ENCODE measurements at places on chromosomes 6 and 20.

DNA sequence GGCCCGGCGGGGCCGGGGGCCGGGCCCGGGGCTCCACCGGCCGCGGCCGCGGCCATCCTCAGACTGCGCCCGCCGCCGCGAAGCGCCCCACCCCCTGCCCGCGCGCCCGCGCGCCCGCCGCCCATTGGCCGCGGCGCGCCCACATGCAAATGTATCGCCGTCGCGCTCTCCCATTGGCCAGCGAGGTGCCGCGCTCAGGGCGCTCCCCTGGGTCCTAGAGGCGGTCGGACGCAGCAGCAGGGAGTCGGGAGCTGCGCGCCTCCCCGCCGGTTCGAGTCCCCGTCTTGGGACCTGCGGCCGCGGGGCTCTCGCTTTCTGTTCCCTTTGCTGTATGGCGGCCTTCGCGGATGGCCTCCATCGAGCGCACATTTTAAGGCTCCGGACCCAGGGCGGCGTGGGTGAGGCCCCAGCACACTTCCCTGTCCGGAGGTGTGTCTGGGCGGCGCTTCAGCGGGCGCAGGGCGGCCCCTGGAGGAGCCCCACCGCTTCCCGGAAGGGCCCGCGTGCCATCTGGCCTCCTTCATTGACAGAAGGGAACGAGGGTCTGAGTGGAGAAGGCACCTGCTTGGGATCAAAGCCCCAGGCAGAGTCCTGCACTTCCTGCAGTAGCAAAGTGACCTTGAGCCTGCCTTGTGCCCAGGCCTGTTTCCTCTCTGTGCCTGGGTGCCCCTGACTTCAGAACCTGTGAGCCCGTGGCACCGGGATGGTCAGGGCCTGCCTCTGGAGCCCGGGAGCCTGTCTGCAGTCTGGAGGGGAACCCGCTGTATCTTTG, at the start of gene CABLES2:
CABLES2 (minus strand) TSS at position 65 of the 772 bp plus-strand sequence; CDS start at position 56, 9 bp downstream.
- peak; percentile 77 for DNase-seq

DNA sequence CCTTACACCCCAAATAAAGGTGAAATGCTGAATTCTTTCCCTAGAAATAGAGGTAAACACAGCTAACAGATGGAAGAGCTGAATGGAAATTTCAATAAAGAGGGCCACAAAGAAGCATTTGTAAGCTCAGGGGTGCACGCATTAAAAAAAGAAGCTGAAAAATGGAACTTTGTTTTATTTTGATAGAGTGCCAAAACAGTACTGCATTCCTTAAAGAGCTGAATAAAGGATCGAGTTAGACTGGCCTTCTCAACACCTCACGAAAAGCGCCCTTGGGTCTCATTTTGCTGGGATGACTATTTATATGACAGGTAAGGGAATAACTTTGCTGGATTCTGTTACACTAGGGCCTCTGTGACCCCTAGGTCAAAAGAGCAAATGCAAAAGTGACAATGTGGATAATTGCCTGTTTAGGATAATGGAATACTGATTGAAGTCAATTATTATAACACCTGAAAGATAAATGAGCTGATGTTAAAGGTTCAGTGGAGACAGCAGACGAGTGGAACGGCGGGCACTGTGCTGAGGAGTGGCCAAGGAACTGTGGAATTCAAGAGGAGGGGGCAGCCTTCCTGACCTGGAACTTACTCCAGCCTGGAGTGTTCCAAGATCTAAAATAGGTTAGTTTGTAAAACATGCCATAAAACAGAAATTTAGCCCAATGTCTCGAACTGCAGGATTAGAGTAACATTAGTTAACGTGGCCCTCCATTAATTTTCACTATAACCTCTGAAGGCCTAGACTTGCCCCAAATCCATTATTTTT, 168.4 kb downstream of the FOXC1 start:
- no peak for DNase-seq

GRCh38 chr6:110448846-110449540, 27.4 kb downstream of the SLC22A16 start:
- no peak for DNase-seq

- no peak for DNase-seq
Observed at GRCh38 chr6:41284726-41285125, 1.8 kb downstream of the TREM1 start.

- no peak for DNase-seq
Observed at GRCh38 chr6:140252099-140252498, 877.7 kb upstream of the CITED2 start.

GRCh38 chr20:63519668-63520503, 679 bp upstream of the PPDPF start:
- DNase-seq = no peak

DNA sequence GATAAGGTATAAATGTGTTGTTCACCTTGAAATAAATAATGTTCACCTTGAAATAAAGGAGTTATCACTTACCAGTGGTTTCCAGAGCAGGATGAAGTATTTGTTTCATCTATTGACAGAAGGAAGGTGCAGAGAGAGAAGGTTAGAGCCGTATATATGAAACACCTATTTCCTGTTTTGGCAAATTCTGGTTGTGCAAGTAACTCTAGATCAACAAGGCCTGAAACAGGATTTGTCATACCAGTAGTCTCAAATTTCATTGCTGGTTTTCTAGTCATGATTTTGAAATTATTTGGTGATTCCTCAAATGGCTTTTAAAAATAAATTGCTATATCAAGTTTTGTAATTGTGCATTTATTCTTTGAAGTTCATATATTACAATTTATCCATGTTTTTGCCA, at the start of gene CRISP3:
CRISP3 (minus strand) TSS at position 130 of the 400 bp plus-strand sequence; CDS start at position 109, 21 bp downstream.
- no peak for DNase-seq

DNA sequence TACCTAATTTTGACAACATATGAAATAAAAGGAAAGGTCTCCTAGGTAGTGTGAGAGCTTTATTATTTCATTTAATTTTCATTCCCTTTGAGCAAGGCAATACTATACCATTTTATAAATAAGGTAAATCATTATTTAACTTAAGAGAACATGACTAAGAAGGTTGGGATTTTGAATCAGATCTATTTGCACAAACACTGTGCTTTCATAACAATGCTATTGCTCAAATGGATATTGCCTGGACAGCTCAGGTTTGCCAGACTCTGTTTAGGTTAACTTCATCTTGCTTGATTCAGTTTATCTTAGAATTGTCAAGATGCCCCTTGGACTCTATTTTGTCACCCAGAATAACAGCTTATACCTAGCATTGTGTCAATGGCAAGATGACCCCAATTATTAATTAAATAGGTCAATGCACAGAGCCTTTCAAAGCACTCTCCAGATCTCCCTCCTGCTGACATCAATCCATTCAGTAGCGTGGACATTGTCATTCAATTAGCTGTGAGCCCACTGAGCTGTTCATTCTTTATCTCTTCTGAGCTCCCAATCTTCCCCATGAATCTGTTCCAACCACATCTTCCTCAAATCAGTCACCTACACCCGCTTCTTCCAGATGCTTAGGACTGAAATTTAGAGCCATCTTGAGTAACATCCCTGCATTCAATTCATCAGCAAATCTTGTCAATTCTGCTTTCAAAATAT, 42.1 kb upstream of the TMEM30A start:
- DNase-seq = no peak
